Activated CD8-positive, alpha-beta memory T cell treated with anti-CD3 and anti-CD28 coated beads for 4 hours (primary cell): ENCODE measurements at places on chromosomes 3 and 15.

GRCh38 chr15:62616746-62617145, 425.8 kb upstream of the TPM1 start:
- DNase-seq, result no peak

DNA sequence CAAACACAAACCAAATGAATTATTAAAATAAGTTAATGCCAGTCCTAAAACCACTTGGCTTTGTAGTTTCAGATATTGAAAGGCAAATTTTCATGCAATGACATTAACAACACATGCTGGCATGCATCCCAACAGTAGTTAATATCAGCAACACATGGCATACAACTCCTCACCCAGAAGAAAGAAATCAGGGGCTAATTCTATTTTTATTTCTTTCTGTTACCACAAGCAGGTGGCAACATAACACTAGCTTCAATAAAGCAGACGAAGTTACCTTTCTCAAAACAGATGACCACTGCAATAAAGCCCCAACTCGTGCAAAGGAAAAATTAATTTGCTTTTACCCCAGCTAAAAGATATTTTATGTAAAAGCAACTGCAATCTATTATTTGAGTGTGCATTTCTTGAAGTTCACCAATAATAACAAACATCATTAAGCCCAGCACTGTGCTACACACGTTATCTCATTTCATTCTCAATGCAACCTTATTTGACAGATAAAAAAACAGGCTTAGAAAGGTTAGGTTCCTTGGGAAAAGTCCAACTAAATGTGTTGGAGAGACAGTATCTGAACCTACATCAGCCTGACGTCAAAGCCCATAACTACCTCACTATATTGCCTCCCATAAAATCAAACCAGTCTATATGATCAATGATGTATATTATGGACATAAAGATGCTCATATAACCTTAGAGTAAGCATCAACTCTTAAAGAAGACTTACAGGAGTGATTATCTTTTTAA, 2.8 kb downstream of the TOP2B start:
- DNase-seq, result no peak

DNA sequence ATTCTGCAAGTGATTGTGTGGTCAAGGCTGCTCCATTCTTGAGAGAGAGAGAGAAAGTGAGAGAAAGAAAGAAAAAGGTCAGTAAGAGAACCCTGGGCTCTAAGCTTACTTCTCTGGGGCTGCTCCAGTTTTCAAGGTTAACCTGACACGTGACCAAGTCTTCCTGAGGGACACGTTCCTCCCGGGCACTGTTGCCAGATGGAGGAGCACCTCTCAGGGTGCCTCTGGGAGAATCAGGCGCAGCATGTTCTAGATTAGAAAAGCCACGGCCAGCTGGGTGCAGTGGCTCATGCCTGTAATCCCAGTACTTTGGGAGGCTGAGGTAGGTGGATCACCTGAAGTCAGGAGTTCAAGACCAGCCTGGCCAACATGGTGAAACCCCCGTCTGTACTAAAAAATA, 60.8 kb downstream of the ITGA11 start:
- DNase-seq, result no peak

DNA sequence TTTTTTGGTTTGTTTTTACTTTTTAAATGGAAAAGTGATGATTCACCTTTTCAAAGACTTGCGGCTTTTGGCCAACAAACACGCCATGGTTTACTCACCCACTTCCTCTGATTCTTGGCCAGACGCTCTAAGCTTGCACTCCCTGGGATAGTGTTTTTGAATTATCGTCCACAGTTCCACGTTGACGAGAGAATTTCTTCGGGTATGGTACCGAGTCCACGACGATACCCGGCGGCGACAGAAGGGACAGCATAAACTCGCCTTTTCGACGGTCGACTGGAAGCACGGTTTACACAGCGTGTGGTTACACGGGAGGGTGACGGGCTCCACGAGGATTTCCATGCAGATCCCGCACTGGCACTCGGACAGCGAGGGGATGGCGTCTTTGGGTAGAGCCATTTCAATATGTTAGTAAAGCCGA, 783 bp downstream of the RNF168 start:
- peak; percentile 47 for DNase-seq

DNA sequence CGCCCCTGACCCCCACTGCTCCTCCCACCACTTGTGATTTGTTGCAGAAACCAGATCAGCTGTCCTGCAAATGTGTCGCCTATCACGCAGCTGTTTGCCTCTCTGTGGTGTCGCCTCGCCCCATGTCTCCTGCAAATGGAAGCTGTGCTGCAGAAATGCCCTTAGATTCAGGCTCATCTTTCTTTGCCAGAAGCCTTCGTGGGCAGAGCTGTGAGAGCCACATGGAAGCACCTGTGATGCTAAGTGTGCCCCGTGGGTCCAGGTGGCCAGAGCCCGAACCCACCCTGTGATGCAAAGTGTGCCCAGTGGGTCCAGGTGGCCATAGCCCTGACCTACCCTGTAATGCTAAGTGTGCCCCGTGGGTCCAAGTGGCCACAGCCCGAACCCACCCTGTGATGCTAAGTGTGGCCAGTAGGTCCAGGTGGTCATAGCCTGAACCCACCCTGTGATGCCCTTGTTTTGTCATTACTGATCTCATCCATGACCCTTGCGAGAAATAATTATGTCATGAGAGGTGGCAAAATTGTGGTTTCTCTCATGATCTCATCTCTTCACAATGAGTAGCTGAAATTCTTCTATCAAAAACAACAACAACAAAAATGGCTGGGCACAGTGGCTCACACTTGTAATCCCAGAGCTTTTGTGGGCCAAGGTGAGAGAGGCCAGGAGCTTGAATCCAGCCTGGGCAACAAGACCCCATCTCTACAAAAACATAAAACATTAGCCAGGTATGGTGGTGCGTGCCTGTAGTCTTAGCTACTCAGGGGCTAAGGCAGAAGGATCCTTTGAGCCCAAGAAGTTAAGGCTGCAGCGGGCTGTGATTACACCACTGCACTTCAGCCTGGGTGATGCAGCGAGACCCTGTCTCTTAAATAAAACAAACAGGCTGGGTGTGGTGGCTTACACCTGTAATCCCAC, 187.4 kb downstream of the GOLGA6L6 start:
- no peak for DNase-seq

DNA sequence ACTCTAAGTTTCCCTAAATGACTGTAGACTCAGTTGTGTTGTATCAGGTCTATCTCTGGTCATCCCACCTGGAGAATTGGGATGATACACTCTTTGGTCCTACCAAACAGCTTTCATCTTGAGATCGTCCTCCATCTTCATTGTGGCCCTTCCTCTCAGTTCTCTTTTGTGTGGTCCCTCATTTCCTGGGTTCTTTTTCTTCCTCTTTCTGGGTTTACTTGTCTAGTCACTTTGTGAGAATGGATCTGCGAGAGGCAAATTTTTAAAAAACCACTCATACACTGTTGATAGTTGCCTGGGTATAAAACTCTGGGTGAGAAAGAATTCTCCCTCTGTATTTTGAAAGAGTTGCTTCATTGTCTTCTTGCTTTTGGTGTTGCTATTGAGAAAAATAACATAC, 6.0 kb upstream of the AMOTL2 start:
- DNase-seq, result no peak

DNA sequence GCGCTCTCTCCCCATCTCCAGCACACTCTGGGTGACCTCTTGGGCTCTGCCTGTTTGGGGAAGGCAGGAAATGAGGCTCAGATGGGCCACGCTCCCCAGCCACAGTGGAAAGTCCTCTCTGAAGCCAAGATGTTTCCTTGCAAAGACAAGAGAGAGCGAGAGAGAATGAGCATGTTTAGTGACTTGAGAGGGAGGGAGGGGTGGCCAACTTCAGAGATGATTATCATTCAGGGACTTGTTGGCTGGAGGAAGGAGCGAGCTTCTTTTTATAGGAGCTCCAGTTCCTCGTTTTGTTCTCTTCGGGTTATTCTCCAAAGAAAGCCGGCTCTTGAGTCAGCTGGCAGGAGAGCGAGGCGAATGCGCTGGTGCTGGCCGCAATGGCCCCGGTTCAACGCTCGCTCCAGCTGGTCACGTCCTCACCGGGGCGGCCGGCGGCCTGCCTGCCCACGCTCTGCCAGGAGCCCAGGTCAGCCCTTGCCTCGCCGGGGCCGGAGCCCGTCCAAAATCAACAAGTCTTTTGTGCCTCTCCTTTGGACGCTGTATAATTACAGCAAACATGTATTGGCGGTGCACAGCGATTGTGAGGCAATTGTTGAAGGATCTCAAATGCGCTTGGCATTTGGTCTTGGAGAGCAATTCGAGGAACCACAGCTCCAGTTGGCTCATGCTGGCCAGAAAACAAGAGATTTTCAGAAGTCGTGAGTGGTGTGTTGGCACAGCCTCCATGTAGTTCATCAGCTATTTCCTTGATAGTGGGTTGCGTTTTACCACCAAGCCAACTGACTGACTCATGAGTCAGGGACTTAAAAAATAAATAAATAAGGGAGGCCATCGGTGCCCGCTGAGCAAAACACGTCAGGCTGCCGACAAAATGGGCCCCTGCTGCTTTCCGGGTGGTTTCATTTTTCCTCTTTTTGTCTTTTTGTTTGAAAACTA, 288.6 kb downstream of the UACA start:
- DNase-seq, result no peak

DNA sequence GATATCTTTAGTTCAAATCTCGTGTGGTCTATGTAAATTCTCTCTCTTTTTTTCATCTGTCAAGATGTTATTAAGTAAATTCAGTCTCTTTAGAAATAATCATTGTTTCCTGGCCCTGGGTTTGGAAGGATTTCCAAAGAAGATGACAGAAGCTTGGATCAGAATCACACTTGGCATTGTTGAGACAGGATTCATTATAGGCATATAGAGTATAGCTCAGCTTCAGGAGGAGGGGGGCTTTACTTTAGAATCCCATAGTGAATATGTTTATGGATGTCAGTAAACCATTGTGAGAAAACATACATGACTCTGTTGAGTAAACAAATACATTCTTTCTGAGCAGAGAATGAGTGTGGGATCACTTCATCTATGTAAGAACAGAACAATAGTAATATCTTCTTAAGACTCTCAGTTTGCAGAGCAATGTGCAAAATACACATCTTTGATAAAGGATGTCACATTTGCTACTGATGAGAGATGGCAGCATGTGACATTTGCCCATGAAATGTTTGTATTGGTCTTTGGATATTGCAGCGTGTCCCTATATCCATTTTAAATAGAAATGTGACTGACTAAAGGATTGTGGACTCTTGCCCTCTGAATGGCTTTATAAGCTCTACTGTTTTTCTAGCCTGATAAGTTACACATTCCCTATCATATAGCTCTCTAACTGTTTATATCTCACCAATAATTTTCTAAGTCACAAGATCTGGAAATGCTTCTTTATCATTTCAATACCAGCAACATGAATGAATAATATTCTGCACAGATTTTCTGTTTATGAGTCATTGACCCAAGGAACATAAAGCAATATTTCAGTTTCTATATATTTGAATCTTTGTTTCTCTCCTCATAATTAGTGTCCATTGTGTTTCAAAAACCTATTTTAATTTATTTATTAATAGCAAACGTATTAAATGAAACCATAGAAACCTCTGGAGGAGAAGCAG, 95.6 kb upstream of the THRB start:
- DNase-seq, result no peak

- no peak for DNase-seq
These were observed 12.0 kb downstream of the STARD5 start for GRCh38 chr15:81311752-81312464.

- no peak for DNase-seq
These were observed 11.0 kb upstream of the KCNMB2 start for GRCh38 chr3:178525251-178525650.

DNA sequence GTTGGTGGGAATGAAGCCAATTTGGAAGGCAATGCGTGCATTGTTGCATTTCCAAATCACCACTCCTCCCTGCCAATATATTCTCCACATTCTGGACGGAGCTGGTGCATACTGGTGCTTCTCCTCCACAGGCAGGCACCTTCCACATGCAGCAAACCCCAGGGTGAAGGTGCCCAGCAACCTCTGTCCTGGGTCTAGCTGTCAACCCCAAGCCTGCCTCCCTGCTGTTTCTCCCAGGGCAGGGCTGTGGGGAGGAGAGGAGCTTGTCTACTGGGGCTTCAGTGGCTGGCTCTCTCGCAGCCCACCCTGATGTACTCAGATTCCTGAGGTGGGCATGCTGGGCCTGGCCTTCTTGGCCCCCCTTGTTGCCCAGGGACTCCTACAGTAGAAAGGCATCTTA, 20.1 kb downstream of the GASK1A start:
- DNase-seq, result no peak

- no peak for DNase-seq
These were observed 160.0 kb upstream of the WNT5A start for GRCh38 chr3:55647063-55647462.

DNA sequence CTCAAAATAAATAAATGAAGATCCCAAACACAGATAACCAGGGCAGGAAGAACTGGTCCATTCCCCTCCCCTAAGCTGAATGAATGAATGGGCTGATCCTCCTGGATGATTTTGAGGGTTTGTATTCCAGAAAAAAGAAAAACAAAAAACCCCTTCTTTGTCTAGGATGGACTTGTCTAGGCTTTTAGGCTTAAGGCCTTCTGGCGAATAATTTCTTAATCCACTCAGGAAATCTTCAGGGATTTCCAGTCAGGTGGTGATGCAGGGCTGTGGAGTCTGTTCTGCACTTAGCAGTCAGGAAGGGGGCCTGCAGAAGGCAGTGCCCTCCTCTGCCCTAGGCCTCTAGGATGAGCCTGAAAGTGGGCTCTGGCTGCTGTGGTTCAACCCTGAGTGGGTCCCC, 52.1 kb downstream of the BDH1 start:
- DNase-seq, result no peak

GRCh38 chr3:178386401-178386800, 149.8 kb upstream of the KCNMB2 start:
- no peak for DNase-seq

DNA sequence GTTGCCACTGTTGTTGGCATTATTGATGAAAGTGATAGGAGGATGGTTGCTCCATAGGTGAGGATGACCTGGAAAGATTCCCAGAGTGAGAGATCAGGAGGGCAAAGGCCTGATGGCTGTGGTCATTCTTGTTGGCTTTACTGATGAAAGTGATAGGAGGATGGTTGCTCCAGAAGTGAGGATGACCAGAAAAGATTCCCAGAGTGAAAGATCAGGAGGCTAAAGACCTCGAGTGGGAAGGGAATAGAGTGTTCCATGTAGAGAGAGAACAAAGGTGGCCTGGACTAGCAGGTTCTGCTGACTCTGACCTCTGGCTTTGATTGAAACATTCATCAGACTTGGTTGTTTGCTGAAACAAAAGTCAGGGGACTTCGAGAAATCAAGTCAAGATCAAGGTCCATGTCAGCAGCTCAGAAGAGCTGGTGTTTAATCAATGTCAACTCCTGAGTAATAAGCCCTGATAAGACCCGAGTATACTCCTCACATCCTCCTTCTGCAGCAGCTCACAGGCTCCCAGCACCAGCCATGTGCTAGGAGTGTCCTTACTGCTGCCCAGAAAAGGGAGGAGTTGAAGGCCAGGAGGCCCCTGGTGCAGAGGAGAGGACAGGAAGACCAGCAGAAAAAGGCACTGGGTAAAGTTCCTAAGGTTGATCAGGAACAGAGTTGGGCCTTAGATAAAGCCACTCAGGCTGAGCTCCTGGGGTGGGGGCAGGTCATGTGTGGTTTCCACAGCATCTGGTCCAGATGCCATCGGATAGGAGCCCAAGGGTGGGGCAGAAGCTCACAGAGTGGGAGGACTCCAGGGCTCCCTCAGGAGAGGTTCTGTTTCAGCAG, 19.9 kb downstream of the CYP8B1 start:
- no peak for DNase-seq

- DNase-seq, result no peak
These were observed 293.9 kb upstream of the PROK2 start for GRCh38 chr3:72078676-72079368.
